ENCODE measurements at places on chromosomes 5 and 9. TPM values are rescaled to one million over a fixed set of nuclear protein-coding genes. Genes with fewer than 3 reads are reported as not detected.

C9orf153 gene
- 0.97 TPM for polyA plus RNA-seq

FAM200C gene
- 10.5 TPM for polyA plus RNA-seq

FGFR4 gene
- polyA plus RNA-seq: 0.96 TPM

PCDHB4 gene
- 0.75 TPM for polyA plus RNA-seq

SPINK13 gene
- polyA plus RNA-seq: 0.59 TPM

IFNA21 gene
- polyA plus RNA-seq: not detected

SLIT3 gene
- 67.6 TPM for polyA plus RNA-seq

SRD5A1 gene
- polyA plus RNA-seq: 20.1 TPM

BRD3 gene
- 43.2 TPM for polyA plus RNA-seq

KIF4B gene
- polyA plus RNA-seq: 0.05 TPM

WNK2 gene
- 34.5 TPM for polyA plus RNA-seq

C6 gene
- 0.27 TPM for polyA plus RNA-seq

SPOCK1 gene
- 4.1 TPM for polyA plus RNA-seq
